Activated T-cell treated with anti-CD3 and anti-CD28 coated beads for 1 hour (primary cell): ENCODE measurements at places on chromosomes 4 and X.

- no peak for DNase-seq
These were observed 632 bp upstream of the PCDH7 start for GRCh38 chr4:30719454-30720020.

- no peak for DNase-seq
These were observed 65.7 kb upstream of the MXD4 start for GRCh38 chr4:2327579-2327978.

DNA sequence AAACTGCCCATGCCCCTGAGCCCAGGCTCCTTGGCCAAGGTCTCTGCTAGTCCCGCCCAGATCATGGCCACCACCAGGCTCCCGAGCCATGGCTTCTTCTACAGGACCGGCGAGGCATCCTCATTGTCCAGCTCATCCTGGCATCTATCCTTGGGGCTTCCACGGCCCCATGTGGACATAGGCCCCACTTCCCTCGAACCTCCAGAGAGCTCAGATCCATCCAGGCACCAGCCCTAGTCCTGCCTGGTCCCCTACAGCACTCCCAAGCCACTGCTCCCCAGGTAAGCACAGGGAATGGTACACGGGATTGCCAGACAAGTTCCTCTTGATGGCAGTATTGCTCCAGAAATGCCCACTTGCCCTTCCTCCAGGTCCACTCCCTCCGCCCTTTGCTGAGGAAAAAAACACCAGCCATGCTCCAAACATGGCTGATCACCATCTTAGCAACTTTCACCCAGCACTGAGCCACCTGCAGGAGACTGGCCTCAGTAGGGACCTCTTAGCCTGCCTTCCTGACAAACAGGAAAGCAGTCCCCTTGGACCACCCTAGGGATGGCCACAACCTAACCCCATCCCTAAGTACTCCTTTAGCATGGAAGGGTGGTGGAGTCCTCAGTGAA is 272.1 kb upstream of the AGTR2 start:
- DNase-seq = no peak

DNA sequence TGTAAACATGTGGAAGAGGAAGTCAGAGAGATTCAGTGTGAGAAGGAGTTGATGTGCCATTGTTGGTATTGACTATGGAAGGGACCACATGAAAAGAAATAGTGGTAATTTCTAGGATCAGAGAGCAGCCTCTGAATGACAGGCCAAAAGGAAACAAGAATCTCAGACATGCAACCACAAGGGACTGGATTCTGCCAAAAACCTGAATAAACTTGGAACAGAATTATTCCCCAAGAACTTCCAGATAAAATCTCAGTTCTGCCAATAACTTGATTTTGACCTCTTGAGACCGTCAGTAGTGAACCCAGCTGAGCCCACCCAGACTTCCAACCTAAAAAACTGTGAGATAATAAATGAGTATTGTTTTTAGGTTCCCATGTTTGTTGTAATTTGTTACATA is 653.6 kb upstream of the NR3C2 start:
- no peak for DNase-seq

GRCh38 chrX:131987252-131987651 is 35.9 kb upstream of the STK26 start:
- DNase-seq = no peak

DNA sequence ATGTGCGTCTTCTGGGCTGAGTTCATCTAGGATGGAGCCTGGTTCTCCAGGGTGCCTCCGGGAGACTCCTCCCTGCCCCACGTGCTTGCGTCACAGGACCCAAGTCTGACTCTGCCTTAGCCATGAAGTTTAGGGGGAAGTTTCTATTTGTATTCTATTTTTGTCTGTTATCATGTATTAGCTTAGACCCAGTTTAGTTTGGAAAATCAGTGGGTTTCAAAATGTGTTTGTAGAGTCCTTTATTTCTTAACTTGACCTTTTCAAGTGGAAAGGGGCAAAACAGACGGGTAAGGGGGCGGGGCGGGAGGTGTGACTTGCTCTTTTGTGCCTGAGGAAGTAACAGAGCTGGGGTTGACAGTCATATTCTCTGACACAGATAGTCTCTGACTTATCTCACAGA is 86.0 kb downstream of the HTT start:
- no peak for DNase-seq

DNA sequence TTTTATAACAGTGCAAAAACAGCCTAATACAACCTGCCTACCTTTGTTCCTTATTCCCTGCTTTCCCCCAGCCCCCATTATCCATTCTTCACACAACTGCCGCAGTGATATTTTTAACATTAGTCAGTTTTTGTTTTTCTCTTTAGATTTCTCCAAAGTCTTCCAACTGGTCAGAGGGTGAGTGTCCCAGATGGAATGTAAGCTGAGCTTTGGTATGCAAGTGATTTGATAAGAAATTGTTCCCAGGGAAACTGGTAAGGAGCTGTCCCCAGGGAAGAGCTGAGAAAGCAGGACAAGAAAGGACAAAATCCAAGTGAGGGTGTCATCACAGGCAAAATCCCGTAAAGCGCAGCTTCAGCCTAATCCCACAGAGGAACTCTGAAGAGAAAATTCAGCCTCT is 475.5 kb upstream of the ADGRL3 start:
- DNase-seq = no peak

DNA sequence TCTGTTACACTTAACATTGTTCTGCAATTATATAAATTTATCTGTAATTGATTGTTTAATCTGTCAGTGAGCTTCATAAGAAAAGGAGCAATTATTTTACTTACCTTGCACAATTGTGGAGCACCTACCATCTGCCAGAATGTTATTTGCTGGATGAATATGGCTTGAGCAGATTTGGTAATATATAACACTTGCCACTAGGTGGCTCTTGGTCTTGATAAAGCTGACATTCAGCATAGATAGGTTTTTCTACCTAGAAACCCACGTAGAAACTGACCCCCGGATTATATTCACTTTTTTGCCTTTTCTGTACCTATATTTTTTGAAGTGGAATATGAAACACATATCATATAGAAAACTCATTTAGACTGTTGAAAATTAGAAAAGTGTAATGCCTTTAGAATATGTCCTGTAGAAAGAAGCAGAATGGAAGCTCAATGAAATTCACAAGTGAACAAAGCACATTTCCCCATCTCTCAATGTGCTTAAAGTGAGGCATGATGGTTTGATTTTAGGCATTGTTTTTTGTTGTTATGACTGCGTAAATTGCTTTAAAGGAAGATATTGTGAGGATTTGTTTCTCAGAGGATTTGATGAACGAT is 9.5 kb downstream of the RBPJ start:
- DNase-seq = no peak

DNA sequence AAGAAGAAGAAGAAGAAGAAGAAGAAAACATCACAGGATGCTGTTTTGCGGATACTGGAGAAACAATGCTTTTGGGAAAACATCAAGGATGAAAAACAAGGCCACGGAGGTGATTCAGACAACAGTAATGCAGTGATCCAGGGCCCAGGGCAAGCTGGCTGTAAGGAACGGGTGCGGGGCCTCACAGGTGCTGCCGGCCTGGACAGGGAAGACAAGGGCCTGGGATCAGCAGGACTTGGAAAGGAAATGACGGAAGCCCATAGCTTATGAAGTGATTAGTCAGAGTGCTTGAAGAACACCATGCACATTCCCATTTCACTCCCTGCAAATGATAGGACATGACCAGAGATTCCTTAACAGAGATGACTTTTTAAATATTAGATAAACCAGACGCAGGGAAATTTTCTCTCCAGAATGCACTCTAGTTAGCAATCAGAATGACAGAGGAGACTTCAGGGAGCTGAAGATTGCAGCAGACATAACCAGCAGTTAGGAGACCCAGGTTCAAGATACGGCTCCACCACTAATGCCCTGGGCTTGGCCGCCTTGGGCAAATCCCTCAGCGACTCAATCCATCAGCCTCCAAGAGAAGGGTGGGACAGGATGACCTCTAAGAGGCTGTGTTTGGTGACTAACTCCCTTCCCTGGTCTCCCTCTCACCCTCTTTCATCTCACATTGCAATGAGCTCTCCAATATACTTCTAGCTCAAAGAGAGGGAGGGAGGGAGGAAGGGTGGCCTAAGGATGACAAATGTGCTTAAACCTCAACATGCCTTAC is 54.1 kb downstream of the APBB2 start:
- DNase-seq = no peak

DNA sequence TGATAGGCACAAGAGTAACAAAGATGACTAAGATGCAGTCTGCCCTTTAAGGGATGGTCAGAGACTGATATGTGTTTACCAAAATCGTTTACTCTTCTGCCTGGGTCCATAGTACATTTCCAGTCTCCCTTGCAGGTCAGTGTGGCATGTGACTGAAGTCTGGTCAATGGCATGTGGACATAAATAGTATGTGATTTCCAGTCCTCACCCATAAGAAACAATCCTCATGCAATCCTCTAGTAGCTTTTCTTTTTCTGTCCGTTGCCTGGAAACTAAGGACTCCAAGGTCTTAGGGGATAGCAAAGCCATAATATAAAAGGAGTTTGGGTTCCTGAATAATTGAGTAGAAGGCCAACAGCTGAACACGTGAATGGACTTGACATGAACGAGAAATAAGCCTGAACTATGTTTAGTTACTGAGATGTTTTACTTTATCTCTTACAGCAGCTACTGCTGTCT is 1.1 kb downstream of the SLC9B2 start:
- DNase-seq = no peak

- DNase-seq = no peak
These were observed 16.3 kb downstream of the PTTG2 start for GRCh38 chr4:37976507-37976906.

DNA sequence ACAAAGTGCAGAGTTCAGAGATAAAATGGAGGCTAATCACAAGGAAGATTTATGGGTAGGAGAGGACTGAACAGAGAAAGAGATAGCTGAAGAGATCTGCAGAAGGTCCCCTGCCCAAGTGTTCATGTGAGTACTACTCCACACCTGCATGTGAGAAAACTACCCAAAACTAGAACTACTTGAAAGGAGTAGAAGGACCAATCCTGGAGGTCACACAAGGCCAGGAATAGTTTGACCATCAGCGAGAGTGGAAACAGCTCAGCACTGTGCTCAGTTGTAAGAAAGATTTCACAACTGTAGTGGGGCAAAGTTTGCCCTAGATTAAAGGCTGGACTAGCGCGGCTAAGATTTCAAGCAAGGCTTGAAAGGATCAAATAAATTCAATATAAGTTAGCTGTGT is 422.7 kb upstream of the LCORL start:
- no peak for DNase-seq

DNA sequence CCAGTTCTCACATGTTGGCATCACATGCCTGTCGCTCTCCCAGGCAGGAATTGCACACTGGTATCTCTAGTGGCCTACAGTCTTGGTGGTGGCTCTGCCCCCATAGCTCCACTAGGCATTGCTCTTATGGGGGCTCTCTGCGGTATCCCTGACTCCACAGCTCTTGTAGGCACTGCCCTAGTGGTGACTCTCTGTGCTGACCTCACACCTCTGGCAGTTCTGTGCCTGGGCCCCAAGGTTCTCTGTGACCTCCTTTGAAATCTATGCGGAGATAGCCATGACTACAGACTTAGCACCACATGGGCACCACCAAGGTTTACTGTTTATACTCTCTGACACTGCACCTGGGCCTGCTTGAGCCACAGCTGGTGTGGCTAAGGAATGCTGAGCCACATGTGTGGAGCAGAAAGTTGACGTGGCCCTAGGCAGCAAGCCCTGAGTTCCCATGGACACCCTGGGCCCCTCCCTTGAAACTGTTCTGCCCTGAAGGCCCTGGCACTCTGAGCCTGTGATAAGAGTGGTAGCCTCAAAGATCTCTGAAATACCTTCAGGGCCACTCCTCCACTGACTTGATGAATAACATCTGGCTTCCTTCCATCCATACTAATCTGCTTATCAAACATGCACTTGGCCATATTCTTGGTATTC is 8.0 kb downstream of the SLC9B1 start:
- DNase-seq = no peak

DNA sequence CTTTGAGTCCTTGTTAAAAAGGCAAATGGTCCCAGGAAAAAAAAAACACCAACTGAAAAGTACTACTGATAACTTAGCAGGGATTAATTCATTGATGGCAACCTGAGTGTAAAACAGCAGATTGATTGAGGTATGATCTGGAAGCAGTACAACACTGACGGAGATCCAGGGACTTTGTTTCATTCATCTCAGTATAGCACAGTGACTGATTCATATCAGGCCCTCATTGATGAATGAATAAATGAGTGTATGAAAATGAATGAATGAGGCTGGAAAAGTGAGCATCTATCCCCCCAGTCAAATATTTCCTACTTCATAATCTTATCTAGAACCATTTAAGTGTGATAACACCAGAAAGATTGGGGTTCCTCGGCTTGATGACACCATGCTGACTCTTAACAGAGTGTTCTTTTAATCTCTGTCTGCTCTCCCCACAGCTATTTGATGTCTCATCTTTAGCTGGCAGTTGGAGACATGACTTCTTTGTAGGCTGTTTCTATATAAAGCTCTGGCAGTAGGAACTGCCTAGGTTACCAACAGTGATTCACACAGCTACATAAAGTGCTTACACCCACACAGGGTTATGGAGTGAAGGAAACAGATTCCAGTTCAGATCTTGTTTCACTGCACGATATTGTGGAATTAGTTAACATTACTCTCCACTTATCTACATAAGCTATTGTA is 18.6 kb upstream of the RNF128 start:
- DNase-seq = no peak

DNA sequence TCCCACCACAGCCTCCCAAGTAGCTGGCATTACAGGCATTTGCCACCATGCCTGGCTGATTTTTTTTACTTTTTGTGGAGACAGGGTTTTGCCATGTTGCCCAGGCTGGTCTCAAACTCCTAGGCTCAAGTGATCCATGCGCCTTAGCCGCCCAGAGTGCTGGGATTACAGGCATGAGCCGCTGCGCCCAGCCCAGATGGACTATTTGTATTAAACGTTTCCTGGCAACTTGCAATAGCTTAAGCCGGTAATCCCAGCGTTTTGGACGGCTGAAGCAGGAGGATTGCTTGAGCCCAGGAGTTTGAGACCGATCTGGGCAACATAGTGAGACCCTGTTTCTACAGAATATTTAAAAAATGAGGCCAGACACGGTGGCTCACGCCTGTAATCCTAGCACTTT is 18.4 kb downstream of the UBE2K start:
- no peak for DNase-seq

DNA sequence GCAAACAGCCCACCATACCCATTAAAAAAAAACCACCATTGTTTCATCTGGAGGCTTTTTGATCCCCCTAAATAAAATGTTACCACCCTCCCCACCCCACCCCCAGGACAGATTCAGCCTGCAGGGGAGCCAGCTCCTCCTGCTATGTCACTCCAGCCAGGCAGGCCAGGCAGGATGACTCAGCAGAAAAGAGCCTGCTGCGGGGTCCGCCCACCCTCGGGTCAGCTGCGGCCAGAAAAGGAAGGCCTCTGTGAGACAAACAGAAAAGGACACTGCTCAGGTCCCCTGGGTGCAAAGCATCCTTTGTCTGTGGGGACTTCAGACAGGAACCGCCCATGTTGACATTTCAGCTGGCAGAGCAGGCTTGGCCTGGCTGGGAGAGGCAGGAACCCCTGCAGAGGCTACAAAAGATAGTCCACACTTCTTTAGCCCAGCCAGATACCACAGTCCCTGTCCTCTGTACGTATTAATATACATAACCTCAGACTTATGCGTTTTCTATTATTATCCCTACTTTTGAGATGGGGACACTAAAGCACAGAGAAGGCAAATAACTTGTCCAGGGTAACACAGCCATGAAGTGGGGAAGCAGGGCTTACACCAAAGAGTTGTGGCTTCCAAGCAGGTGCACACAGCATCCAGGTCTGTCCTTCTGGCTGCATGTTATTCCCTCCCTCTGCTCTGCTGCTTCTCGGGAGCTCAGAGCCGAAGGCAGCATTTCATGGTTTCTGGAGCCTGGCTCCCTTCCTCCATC is 147.7 kb downstream of the CPEB2 start:
- no peak for DNase-seq

- DNase-seq = no peak
These were observed 39.9 kb downstream of the FAM149A start for GRCh38 chr4:186144198-186144945.
